ENCODE measurements at places on chromosomes 12 and 14.

GRCh38 chr12:52032446-52032803, 18.8 kb upstream of the NR4A1 start:
- peak; percentile 76 for DNase-seq

DNA sequence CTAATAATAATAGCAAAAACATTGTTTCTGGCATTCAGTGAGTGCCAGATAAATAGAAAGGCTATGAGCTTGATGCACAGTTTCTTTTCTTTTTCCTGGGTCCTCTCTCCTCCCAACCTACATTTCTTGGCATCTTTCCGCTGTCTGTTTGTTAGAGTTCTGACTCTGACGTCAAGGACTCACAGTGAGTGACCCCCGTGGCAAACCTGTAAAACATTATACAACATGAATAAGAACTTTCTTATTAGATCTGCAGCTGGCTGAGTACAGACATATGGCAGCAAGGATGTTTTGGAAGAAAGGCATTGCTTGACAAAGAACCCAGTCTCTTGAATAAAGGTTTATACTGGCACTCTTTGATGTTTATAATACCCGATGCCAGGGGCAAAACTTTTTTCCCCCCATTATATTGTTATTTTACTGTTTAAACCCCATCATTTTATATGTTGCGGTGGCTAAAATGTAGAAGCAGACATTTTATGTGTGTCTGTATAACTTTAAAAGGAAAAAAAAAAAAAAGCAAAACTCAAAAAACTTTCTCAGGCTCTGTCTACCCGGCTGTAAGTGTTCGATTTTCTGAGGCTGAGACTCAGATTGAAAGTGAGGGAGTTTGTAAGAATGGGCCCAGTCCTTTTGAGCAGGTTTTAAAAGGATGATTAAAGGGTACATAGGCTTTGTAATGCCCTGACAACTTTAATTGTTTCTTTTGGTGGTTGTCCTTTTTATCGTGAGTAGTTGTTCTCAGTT, 159.3 kb downstream of the PDE3A start:
- no peak for DNase-seq

DNA sequence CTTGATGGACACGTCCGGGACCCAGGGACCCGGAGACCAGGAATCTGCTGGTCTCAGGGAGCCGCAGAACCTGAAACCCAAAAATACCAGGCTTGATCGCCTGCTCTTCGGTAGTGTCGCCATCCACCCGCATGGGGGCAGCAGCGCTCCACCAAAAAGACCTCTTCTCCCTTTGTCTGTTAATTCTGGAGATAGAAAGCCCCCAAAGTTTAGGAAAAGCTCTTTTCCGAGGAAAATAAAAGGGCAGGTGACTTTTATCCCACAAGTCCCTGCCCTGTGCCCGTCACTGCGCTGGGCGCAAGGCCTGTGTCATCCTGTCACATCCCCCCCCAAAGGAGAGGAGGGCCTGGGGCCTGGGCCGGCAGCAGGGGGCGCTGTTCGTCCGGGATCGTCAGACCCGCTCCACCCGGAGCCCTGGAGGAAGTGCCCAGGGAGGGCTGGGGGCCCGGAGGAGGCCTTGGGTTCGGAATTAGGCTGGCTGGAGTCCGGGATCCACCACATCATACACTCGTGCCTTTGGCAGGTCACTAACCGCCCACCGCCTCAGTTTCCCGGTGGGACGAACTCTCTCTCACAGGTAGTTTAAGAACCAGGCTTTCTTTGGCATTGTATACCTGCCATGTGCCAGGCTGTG, 31.9 kb downstream of the DAD1 start:
- DNase-seq = peak; percentile 98

DNA sequence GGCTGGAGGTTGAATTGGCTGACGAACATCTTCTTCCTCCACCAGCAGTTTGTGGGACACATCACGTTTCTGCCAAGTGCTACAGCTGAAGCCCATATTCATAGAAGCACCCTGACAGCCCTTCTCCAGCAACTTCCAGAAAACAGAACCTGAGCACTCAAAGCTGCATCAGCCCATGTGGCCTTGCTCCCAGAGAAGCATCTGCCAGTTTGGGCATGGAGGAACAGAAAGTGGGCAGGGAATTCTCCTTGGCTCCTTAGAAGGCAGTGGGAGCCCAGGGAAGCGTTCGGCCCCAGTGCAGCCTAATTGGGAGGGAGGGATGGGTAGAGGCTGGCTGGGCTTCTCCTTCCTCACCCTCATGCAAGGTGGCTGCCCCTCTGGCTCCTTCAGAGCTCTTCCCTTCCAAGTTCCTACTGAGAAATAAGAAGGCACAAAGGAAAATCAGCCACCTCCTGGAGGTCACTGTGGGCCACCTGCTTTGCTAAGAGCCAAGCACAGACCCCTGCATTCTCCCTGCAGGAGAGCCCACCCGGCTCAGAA, 4.1 kb upstream of the NGB start:
- no peak for DNase-seq

DNA sequence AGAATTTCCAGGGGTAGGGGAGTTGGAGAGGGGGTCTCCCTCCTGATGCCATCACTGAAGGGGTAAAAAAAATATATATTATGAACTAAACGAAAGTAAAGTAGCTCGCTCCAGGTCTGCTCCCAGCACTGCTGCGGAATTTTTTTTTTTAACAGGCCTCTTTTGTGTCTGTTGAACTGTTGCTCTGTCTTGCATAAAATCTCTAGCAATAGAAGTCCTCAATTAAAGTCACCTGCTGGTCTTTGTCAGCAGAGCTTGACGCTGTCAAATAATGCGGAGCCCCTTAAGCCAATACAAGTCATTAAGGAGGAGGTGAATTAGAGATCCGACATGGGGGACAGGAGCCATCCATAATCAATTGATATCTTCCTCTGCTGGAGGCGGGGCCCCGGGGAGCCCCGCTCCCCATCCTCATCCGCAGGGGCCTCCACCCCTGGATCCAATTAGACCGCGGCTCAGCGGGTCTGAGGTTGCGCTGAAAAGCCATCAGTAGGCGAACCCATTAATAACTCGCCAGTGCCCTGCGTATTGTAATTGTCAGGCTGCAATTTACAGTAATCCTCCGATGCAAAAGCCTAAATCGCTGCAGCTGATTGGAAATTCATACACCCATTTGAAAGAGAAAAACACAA, 85.6 kb downstream of the DICER1 start:
- DNase-seq = no peak

- peak; percentile 58 for DNase-seq
Observed at GRCh38 chr12:40010899-40011774, 94.7 kb downstream of the SLC2A13 start.

DNA sequence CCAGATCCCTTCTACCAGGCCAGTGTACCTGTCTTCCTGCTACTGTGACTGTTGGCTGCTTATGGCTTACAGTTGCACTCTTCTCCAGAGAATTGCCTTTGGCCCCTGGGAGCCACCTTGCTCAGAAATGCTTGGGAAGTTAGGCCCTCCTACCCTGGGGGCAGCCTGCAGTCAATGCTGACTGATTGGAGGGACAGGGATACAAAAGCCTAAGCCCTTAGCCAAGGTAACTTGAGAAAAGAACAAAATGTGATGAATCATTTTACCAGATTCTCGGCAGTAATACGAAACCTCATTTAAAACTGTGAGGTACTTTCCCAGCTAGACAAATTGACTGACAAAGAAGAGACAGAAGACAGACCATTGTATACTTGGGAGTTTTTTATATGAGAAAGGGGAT, 47.3 kb downstream of the PTCSC3 start:
- no peak for DNase-seq

DNA sequence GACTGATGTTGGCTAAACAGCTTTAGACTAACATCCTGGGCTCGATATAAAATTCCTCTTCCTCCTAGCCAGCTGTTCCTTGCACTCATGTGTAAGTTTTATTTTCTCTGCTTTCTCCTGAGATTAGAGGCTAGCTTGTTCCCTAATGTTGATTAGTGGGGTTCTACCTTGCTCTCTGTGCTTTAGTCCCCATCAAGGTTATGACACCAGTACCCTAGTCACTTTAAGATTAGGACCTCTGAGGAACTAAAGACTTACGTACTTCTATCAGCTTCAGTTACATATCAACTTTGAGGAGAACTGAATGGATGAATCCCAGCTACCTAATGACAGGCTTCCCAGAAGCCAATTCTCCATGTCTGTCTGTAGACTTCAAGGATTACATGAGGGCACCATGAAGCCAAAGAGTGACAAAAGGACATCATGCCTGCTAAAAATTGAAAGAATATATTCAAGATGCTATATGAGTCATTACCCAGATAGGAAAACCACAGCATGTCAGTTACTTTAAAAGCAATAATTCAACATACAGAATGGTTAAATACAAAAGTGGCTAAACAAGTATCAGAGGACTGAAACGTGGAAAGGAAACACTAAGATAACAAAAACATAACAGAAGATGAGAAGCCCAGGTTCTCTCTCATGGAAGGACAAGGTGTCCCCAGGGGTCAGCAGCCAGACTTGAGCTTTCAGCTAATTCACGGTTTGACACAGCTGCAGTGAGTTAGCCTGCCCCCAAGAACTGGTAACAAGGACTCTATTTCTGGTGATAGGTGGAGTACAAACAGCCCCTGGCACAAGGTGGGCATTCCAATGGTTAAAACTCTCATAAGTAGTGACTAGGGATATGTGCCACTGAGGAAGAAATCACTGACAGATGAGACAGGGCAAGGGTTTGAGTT, 20.4 kb downstream of the ADAM20 start:
- DNase-seq = no peak
